ENCODE measurements at places on chromosomes 3 and 15.

DNA sequence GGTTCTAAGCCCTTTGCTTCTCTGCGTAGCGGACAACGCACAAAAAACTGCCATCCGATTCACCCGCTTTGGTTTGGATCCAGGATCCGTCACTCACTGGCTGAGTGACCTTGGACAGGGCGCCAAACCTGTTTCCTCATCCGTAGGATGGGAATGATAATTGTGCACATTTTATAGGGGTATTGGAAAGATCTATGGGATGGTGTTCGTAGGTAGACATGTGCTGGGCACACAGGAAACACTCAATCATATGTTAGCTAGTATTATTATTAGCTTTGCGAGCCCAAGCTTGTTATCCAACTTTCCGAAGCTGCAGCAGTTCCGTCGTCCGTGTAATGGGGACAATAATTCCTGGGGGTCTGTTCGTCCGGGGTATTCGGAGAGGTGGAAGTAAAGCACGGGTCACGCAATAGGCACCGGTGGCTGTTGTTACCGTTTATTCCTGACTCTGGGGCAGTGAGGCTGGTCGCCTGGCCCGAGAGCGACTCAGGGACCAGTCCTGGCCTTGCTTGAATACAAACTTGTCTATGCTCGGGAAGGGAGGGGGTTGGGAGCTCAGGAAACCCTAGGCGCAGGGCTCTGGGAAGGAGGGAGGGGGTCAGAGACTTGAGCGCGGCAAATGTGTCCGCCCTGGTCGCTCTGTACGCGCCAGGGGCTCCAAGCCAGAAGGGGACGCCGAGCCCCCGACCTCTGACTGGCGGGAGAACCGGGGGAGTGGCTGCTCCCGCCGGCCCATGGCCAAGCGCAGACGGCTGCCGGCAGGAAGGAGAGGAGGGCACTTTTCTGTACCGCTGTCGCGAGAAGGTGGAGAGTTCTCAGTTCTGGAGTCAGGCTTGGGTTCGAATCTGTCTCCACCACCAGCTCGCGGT is 1.3 kb downstream of the SPSB4 start:
- DNase-seq, result no peak

GRCh38 chr15:73914145-73914544 is 12.1 kb upstream of the LOXL1 start:
- DNase-seq, result no peak

GRCh38 chr3:33652736-33653135 is 65.3 kb downstream of the CLASP2 start:
- no peak for DNase-seq

DNA sequence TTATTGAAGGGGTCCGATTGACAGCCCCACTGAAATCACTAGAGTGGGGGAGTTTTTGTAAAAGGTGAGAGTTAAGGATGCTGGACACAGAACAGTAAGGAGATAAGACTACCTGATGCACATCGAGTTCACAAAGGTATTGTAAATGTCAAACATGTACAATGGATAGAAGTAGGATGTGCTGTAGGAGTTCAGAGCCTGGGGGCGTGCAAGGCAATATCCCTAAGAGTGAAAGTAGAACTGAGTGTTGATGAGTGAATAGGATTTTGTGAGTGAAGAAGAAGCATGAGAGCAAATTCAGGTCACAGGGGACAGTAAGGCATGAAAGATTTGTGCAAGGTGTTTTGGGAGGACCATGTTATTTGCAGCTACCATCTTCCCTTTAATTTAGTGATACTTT is 21.5 kb downstream of the DOCK3 start:
- DNase-seq, result no peak

DNA sequence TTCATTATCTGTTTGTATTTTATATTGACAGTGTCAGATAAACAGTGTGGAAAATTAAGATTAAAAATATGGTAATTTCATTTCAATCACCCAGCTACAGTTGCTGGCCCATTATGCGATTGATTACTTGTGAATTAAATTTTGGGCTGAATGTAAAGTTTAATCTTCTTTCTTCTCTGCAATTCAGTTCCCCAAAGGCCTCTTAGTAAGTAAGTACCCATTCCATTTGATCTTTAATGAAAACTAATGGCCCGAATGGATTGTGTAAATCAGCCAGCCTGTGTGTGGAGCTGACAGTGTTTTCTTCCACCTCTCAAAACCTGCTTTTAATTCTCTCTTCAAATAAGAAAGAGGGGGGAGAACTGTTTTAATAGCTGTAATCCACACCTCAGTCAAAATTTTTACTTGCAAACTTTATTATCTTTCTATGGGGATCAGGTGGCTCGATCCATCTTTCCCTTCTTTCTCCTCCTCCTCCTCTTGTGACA is 307.1 kb downstream of the IL20RB start:
- no peak for DNase-seq

DNA sequence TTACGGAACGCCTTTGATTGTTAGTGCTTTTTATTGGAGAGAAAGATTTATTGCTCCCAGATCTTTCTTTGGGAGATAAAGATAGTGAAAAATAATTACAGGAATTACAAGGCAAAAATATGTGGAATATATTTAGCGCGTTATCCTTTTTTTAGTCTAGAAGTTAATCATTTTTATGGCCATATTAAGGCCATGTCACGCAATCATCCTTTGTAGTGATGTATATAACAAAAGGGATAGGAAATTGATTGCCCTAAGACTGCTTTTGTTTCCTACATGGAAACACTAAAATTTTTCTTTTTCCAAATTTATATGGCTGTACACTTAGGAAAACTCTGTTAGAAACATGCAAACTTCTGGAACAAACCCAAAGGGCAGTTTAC is 1.5 kb downstream of the TRPC1 start:
- no peak for DNase-seq

DNA sequence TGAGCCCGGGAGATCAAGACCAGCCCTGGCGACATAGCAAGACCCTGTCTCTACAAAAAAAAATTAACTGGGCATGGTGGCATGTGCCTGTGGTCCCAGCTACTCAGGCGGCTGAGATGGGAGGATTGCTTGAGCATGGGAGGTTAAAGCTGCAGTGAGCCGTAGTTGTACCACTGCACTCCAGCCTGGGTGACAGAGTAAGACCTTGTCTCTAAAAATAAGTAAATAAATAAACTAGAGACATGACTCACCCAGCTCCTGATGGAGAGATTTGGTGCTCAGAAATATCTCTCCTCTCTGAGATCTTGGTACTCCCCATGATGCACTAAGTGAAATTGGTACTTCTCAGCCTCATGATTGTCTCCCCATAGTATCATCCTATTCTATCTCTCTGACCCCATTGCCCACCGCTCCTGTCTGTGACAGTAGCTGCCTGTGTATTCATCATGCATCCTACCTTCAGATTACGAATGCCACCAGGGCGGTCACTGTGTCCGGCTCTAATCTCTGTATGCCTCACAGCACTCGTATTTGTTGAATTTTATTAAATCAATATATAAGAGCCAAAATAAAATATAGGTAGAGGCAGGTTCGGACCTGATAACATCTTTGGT is 50.9 kb downstream of the ABHD2 start:
- DNase-seq, result no peak

DNA sequence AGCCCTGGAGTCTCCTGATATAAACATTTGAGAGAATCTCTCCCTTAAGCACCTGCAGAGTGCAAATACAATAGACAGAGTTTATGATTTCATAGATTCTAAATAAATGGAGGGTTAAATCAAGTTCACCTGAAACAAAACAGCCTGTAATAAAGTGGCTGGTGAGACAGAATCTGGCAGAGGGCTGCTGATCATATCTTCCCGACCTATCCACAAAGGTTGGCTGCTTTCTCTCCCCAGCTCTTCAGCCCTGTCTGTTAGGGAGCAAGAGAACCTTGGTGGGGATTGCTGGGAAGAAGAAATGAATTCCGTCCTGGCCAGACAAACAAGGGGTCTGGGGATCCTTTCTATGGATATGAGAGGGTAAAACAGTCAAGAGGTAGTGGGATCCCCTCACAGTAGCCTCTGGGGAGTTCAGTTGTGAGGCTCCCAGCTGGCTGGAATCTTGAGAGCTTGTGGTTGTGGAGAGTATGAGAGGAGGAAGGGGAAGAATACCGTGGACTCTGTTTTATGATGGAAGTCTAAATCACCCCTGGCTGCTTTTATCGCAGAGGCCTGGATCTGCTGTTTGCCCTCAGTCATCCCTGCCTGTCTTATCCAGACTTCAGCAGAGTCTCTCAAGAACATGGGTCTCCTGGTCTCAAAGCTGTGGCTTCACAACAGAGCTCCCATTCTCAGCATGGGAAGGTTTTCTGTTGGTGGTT is 451.3 kb downstream of the NTRK3 start:
- DNase-seq, result no peak

DNA sequence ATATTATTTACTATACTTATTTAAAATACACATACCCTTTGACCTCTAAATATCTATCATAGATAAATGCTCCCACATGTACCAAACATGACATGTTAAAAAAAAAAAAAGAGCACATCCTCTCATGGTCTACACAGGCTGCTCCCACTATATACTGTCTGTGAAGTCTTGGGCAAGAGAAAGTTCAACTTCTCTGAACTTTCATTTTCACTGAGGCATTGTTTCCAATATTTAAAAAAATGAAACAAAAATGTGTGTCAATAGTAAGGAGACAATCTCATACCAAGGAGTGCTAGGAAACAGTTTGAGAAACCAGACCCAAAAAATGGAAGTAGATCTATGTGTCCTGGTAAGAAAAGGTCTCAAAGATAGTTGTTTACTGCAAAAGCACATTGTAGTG is 29.3 kb downstream of the SLC4A7 start:
- DNase-seq, result no peak

DNA sequence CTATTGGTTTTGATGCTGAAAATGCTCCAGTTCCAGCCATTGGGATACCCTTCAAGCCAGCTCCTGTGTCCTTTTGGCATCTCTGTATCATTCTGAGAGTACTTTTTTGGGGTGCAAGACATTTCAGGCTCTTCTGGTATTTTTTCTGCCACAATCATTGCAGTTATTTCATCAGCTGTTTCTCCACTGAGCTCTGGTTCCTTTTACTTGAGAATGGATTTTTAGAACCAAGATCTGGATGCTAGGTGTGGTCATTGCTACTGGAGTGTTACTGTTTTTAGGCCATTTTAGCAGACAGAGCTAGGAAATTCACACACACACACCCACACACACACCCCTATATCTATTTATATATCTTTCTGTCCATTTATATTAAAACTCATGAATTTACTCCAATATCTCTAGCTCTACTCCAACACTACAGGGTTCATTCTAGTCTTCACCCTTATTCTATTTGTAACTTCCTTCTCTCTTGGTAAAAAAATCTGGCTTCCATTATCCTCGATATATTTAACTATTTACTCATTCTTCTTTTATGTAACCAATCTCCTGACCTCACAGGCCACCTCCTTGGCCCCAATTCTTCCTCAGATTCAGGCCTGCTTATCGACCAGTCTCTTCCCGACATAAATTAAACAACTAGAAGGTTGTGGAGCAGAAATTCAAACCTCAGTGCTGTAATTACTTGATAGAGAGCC is 17.0 kb downstream of the SLC35G2 start:
- no peak for DNase-seq

GRCh38 chr15:60844511-60845174 is 365.7 kb upstream of the ICE2 start:
- DNase-seq, result no peak

DNA sequence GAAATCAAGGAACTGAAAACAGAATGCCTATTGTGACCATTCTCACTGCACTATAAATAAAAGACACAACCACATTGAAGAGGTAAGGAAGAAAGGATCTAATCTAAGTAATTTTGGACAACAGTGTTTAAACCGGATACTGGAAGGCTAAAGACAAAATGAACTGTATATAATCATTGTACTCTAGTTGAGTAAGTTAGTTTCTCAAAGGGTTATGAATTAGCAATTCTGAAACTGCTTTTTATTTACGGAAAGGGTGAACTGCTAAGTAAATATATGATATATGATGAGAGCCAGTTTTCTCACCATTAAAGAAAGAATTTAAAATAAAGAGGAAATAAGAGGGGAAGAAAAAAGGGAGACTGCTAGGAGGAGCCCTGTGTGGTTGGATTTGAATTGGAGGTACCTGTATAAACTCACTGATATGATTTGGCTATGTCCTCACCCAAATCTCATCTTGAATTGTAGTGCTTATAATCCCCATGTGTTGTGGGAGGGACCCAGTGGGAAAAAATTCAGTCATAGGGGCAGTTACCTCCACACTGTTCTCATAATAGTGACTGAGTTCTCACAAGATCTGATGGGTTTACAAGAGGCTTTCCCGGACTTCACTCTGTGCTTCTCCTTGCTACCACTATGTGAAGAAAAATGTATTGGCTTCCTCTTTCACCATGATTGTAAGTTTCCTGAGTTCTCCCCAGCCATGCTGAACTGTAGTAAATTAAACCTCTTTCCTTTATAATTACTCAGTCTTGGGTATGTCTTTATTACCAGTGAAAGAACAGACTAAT is 607.7 kb downstream of the PYDC2 start:
- no peak for DNase-seq
